ENCODE measurements at places on chromosomes 2 and 18. TPM values are rescaled to one million over a fixed set of nuclear protein-coding genes. Genes with fewer than 3 reads are reported as not detected.

GRCh38 chr2:241986836-241987641 lies 117.5 kb downstream of the RTP5 start:
- no peak for DNase-seq

- peak; percentile 33 for DNase-seq
Observed at GRCh38 chr18:48627216-48627615, 88.4 kb downstream of the CTIF start.

- no peak for DNase-seq
Observed at GRCh38 chr18:49630246-49630699, 68.4 kb downstream of the LIPG start.

Gene CDCA7
- total RNA-seq: 14.1 TPM

DNA sequence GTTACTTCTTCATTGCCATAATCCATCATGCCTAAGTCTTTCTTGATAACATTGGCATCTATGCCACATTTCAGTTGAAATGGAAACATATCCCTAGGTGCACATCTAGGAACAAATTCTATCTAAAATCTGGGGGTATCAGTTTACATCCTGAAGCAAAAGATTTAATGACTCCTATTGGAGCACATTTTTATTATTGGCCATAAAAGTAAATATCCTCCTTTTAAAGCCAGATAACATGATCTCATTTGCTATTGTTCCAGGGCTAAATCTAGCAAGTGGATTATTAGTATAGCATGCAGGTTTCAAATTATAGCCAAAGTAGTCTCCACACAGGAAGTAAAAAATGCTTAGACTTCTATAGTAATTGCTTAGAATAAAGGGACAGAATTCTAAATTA lies 193.2 kb downstream of the CDH2 start:
- DNase-seq: no peak

GRCh38 chr2:216416571-216417307 lies 4.5 kb downstream of the SMARCAL1 start:
- no peak for DNase-seq

DNA sequence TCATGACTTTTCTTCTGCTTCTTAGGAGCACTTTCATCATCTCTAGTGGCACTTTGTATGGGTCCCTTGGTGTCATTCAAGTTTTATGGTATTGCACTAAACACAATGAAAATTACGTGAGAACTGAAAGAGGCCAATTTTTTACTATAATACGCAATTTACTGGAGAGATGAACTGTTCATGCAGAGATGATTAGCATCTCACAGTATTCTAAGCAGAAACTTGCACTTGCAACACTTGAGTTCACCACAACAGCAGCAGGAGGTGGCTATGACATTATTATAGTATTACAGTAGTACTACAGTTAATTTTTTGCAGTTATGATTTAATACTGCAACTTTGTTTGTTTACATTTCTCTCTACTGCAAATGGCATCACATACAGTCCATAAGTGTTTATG lies 793.1 kb upstream of the CRIM1 start:
- DNase-seq: no peak

Gene RNASEH1
- 36.7 TPM for total RNA-seq

Gene IL36G
- not detected for total RNA-seq

Gene TMEM127
- total RNA-seq: 28.7 TPM

Gene EPG5
- 51.0 TPM for total RNA-seq

DNA sequence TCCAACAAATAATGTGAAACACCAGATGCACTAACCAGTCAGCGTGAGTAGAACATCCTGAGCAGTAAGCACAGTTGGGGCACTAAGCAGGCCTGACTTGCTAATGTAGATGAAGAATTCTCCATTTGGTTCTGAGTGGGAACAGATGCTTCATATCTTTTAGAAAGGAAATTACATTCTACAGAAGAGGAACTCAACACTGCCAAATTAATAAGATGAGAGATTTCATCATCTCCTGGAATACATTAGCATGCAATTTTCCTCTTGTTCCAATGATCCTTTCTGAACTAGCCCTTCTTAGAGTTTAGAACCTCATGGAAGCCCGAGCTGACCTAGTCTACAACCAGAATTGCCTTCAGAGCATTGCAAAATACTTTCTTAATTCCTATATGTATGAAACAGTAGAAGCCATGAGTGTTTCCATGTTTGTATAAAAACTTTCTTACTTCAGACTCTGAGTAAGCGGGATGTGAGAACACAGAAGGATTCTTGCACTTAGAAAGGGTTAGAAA lies 34.8 kb downstream of the COL5A2 start:
- DNase-seq: no peak

Gene TUBA4B
- total RNA-seq: not detected

GRCh38 chr2:203246646-203247045 lies 7.8 kb downstream of the CYP20A1 start:
- no peak for DNase-seq

Gene NXPH2
- not detected for total RNA-seq

- DNase-seq: peak; percentile 49
Observed at GRCh38 chr18:44637210-44638033, 43.3 kb upstream of the SETBP1 start.

DNA sequence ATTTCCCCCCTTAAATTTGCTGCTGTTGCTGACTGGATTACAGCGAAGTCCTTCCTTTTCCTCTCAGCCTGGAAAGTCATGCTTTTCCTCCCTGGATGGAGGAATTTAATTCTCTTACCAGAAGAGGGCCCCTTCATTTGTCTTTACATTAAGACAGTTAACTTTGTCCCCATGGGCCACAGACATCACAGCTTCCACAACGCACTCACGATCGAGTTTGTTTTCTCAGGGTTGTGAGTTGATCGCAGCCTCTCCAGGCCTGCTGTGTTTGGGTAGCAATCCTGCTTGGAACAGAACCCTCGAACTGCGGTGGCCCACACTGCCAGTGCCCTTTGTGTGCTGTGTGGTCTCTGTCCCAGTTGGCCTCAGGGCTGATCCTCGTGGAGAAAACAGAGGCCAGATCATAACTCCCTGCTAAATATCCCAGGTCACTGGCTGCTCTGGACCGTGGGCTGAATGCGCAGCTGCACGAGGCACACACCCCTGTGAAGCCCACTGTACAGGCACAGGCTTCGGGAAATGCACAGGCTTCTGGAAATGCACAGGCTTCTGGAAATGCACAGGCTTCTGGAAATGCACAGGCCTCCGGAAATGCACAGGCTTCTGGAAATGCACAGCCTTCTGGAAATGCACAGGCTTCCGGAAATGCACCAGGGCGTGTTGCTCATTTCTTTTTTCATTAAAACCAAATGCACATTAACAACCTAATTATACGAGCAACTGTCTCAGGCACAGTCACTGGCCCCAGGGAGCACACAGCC lies 2.2 kb upstream of the PDIA6 start:
- DNase-seq: no peak

DNA sequence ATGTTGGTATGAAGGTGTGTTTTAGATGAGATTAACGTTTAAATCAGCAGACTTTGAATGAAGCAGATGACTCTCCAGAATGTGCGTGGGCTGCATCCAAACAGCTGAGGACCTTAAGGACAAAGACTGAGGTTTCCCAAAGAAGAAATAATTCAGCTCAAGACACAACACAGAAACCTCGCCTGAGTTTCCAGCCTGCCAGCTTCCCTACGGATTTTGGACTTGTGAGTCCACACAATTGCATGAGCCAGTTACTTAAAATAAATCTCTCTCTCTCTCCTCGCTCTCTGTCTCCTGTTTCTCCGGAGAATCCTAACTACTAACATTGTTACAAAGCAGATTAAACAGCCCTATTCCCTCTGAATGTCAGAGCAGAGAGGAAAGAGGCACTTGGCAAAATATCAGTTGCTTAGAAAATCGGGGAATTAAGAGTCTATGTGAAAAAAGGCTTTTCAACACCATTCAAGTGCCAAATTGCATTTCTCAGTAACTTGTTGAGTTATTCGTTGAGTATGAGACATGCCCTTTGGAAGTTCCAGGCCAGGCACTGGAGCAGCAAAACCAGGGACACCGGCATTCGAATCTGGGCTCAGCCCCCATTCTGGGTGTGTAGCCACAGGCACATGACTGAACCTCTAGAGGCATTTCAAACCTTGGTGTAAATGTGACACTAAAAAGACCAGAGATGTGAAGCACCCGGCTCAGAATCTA lies 174.6 kb upstream of the PID1 start:
- peak; percentile 85 for DNase-seq

- peak; percentile 55 for DNase-seq
Observed at GRCh38 chr2:189115126-189115525, 64.4 kb downstream of the COL5A2 start.

DNA sequence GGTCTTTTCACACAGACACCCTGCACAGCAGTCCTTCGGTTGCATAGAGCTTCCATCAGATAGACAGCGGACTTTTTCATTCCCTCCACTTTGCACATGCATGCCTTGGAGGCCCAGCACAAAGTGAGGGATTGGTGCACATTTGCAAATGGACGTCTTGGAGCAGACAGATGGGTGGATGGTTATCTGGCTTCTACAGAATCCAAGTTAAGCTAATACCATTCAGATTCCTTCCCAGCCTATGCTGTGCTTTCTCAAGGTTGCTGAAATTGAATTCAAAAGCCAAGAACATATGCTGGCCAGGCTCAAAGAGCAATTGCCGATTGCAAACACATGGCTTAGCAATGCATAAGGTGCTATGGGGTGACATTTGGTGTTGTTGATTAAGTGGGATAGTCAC lies 186.4 kb downstream of the VAPA start:
- DNase-seq: no peak

DNA sequence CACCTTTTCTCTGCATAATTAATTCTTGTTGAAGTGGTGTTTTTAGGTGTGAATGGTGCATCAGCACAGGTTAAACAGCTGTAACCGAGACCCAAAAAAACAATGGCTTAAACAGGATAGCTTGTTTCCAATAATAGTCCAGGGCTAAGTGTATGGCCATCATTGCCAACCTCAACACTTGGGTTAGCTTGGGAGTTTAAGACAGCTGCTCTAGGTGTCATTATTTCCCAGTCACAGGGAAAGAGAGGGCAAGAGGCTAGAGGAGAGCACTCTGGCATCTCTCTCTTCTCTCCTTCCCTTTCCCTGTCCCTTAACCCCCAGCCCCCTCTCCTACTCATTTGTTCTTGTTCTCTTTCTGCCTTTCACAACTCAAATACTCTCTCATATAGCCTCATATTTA lies 21.1 kb downstream of the BIRC6 start:
- DNase-seq: peak; percentile 16

DNA sequence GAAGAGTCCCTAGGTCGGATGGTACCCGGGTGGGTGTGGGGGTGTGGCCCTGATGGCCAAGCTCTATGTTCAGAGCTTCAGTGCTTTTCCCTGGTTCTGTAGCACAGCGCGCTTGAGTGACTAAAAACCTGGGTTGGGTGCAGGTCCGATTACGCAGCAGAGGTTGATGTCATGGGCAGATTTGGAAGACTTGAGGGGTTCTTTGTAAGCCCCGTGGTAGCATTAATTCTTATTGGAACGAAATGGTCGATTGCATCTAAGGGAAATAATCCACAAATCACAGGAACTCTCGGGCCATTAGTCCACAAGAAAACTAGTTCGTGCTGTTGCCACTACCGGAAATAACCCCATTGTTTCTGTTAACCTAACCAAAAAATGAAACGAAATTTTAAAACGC lies 9.0 kb downstream of the HOXD8 start:
- DNase-seq: no peak

DNA sequence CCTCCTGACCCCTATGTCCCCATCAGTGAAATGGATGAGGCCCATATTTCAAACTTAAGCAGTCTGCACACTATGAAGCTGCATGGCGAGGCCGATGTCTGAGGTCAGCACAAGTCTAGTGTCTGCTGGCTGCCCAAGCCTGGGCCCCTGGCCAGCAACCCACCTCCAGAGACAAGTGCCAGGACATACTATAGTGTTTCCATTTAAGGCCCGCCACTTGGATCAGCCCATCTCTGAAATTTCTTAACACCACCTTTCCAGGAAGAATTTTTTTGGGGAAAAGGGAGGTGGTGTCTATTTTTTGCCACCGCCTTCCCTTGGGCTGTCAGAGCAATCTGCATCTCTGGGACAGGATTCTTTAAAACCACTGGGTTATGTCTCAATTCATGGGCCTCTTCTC lies 1.8 kb downstream of the ACVR1 start:
- DNase-seq: no peak

DNA sequence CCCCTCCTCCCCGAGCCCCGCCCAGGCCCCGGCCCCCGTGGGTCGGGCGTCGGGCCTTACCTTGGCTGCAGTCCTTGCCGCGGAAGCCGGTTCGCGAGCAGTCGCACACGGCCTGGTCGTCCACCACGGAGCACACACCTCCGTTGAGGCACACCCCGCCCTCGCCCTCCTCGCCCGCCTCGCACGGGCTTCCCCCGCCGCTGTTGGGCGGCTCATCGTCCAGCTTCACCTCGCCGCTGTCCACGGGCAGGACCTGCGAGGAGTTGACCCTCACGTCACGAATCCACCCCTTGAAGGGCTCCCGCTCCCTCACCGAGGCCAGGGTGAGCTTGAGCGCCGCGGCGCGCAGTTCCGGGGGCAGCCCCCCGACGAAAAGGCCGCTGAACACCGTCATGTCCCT lies 4.5 kb downstream of the NRXN1 start:
- DNase-seq: no peak

- no peak for DNase-seq
Observed at GRCh38 chr2:102667072-102667471, 47.7 kb downstream of the SLC9A2 start.

GRCh38 chr18:36075862-36076587 lies 8.7 kb upstream of the RPRD1A start:
- DNase-seq: peak; percentile 62

GRCh38 chr18:36620788-36621187 lies 208.0 kb downstream of the TPGS2 start:
- no peak for DNase-seq

DNA sequence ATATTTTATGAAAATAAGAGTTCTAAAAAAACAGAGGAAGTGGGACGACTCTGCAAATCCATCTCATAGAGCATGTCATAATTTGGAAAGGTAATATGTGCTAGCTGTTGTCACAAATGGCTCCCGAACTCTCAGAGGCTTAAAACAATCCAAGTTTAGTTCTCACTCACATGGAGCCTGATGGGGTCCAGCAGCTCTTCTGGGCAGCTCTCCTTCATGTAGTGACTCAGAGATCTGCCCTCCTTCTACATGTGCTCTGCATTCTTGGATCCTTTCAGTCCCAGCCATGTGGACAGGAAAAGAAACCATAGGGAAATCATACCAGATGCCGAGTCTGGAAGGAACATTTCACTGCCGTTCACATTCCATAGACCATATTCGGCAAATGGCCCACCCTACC lies 180.1 kb upstream of the APCDD1 start:
- DNase-seq: peak; percentile 19

Gene SNTG2
- total RNA-seq: not detected

DNA sequence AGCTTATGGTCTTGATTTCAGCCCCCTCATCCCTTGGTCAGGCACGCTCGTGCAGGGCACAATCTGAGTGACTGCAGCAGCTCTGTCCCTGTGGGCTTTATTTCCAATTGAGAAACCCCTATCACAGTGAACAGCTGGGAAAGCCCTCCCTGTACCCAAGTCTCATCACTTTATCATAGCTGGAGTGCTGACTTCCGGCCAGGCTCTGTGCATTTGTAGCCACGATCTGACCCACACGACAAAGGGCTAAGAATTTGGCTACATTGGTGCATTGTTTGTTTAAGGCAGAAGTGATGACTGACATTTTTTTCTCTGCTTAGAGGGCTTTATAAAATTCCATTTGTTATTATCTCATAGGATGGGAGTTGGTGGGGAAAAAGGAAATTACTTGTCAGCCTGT lies 184.4 kb downstream of the KCNS3 start:
- peak; percentile 29 for DNase-seq

GRCh38 chr2:113175042-113175628 lies 1.4 kb downstream of the PSD4 start:
- DNase-seq: no peak

All from LHCN-M2 (cell line).